ENCODE measurements at places on chromosomes 11 and 22. TPM values are rescaled to one million over a fixed set of nuclear protein-coding genes. Genes with fewer than 3 reads are reported as not detected.

- no peak for DNase-seq
Measured at GRCh38 chr11:134347441-134347840, 15.7 kb downstream of the GLB1L2 start.

DNA sequence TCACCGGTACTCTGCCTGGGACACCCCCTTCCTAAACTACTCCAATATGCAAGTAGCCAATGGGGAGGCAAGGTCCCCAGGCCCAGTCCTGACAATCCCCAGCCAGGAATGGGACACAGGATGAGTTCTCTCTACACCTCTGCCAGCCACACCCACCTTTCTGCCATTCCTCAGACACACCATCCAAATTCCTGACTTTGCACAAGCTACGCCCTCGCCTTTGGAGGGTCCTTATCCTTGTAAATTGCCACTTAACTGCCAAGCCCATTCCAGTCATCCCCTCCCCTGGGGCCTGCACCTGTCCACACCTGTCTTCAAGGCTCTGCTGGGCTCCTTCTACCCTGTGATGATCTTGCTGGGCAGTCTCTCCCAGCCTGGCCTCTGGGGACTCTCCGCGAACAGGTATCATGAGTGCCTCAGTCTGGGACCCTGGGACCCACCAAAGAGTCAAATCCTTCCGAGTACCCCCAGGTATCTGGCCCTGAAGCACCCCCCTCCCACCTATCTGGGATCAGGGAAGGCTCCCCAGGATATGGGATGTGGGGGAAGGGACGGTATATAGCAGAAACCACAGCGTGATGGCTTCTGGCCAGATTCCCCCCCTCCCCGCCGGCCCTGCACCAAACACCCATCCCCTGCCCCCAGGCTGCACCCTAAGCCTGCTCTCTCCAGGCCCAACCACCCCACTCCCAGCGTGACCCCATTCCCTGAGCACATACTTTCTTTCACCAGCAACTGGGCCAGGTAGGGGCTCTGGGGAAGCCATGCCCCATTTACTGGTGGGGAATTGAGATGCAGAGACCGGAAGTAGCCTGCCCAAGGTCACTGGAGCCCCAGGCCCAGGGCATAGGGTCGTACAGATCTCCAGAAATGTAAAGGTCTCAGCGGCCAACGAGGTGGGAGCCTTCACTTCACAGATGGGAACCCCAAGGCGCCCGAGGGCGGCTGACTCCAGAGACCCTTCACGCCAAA is 806 bp downstream of the ARAP1 start:
- no peak for DNase-seq

- DNase-seq: peak; percentile 65
Measured at GRCh38 chr22:39316440-39317083, 2.9 kb downstream of the RPL3 start.

- DNase-seq: no peak
Measured at GRCh38 chr11:119624102-119624615, 104.8 kb downstream of the NECTIN1 start.

DNA sequence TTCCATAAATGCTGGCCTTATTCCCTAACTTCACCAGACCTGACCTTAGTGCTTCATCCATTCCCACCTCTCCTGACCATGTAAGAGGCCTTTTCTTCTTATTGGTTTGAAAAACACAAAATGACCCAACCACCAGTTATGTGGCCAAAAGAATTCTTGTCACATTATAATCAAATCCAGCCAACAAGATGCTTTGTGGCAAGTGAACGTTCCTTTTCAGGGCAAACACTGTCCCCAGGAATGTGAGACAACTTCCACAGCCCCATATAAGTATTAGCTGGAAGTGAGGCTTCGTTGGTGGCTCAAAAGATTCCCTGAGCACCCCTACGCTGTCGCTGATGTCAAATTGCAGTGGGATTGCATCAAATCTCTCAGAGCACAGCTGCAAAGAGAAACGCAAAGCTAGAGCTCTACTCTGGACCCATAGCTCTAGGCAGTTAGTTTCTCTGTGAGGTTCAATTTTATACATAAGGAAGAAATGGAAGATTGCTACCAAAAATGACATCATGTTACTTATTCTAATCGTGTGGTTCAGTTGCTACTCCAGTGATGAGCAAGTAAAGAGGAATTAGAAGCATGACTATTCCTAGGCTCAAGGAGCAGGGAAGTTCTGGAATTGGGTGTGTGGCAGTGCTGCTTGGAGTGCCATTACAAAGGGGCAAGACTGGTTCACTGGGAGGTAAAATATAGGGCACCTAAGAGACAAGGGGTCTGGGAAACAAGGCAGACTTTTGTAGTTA is 26.1 kb downstream of the GLYATL1 start:
- no peak for DNase-seq

DNA sequence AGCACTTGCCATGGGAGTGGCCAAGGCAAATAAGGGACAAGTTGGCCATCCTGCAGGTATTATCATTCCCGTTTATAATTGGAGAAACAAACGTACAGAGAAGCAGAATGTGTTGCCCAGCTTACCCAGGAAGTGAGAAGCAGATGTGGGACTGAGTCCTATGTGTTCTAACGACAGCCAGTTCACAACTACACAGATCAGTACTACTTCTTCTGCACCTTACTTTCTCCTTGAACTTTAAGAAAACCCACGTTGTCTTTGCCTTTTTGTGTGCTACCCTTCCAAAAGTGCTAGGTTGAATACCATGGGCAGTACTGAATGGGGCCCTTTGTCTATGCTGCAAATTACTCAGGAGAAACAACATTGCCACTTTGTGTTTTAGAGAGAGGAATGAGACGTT is 62.8 kb upstream of the BLID start:
- no peak for DNase-seq

DNA sequence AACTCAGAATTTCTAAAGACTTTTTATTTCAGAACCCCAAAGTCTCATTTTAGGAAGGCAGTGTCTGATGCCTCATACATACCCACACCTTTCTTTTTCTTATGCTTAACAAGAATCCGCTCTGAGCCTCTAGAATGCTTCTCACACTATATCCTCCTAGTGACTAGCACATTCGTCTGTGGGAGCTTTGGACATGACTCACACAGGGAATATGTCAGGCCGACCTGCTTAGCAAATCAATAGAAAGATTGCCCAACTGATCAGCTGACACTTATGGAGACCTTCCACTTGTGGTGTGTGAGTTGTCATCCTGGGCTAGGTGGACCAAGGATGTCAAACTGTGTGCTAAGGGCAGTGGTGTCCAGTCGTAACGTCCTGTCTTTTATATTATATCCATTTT is 129.9 kb upstream of the TTC12 start:
- no peak for DNase-seq

Gene KRTAP5-10
- polyA plus RNA-seq: not detected

Gene SLC35E4
- 3.1 TPM for polyA plus RNA-seq

Gene KCTD17
- polyA plus RNA-seq: 15.3 TPM

Data from hindlimb muscle (tissue), 1 donor.